ENCODE measurements at places on chromosomes 1 and 21.
A peak's percentile ranks its signal among the peaks of the same experiment; 100 is the strongest.

- peak; percentile 44 for DNase-seq
Observed at GRCh38 chr21:45333583-45334121, 46.0 kb upstream of the POFUT2 start.

- DNase-seq = no peak
Observed at GRCh38 chr1:3198371-3199271, 129.6 kb downstream of the PRDM16 start.

DNA sequence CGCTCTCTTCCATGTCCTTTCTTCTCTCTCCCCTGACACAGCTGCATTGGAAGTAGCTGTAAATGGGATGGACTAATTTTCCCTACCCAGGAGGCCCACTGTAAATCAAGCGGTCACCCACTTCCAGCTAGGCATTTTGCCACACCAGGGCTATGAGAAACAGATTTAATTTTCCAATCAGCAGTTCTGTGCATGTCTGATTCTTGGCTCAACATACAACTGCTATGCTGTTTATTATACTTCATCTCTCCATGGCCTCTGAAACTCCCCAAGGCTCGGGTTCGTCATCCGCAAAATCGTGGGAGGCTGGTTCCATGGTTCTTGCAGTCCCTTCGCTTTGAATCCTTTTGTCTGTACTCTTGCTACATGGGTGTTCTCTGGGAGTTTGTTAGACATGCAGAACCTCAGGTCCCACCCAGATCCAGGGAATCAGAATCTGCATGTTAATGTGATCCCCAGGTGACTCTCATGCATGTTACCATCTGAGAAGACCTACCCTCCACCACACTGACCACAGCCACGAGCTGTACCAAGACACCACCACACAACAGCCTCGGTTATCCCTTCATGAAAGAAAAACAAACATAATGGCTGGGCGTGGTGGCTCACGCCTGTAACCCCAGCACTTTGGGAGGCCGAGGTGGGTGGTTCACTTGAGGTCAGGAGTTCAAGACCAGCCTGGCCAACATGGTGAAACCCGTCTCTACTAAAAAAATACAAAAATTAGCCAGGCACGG, 190.5 kb downstream of the GABPA start:
- no peak for DNase-seq

DNA sequence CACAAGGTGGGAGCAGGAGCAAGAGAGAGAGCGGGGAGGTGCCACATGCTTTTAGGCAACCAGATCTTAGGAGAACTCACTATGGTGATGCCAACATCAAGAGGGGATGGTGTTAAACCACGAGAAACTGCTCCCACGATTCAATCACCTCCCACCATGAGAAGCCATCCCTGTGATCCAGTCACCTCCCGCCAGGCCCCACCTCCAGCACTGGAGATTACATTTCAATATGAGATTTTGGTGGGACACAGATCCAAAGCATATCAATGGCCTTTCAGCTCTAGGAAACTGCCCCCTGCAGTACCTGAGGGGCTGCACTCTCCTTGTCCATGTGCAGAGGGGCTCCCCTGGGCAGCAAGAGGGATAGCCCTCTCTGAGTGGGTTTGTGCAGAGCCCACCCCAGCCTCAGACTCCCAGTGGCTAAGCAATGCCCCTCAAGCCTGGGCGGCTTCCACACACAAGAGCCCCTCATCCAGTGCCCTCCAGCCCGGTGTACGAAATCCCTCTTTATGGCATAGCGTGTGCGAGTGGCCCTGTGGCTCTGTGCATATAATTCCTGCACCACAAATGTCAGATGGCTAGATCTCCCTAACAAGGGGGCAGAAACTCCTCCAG, 15.5 kb upstream of the PRDM16 start:
- no peak for DNase-seq

DNA sequence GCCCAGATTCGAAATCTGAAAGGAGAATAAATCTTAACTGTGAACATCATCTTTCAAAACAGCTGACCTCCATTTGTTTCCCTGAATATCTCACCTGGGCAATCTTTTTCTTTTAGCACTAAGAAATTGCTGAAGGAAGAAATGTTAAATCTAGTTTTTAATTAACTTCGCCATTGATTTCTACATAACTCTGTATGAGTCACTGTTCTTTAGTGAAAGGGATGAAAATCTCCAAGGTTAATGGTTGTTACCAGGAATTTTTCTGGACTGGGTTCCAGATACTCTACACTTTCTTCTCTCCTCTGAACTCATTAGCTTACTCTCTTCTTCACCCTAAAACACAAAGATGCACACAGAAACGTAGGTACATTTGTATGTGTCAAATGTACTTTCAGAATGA, 235.7 kb downstream of the BACH1 start:
- peak; percentile 66 for DNase-seq

GRCh38 chr1:232669981-232670747, 40.2 kb upstream of the SIPA1L2 start:
- peak; percentile 74 for DNase-seq

All from kidney tubule cell (primary cell).